ENCODE measurements at places on chromosomes 2 and 18.

DNA sequence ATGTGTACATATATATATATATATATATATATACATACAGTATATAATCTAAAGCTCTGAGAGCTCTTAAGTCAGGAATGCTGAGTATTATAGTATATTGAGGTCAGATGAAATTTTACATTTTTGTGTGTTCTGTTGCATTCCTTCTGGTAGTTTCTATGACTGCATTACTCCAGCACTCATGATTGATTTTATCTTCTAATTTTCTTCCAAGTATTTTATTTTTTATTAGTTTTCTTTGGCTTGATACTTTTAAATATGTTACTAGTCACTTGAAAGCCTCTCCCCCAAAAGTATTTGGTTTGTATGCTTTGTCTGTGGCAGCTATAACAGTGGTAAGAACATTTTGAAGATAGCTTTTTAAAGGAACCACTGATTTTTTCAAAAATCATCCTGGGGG lies 25.0 kb downstream of the METTL21A start:
- no peak for DNase-seq

DNA sequence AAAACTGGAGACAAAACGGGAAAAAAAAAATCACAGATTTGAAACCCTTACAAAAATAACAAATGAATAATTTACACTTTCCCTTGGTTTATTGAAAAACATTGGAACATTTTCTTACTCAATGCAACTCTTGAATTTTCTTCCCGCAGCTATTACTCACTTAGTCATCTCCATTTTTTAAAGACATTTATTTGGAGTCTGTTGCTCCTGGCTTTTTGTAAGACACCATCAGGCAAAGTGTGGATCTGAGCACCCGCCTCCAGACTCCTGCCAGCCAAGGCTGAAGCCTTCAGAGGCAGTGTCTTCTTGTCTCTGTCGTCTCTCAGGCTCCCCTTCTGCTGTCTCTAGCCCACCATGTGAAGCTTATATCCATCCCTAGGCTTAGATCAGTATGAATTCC lies 46.2 kb downstream of the TRIB2 start:
- no peak for DNase-seq

DNA sequence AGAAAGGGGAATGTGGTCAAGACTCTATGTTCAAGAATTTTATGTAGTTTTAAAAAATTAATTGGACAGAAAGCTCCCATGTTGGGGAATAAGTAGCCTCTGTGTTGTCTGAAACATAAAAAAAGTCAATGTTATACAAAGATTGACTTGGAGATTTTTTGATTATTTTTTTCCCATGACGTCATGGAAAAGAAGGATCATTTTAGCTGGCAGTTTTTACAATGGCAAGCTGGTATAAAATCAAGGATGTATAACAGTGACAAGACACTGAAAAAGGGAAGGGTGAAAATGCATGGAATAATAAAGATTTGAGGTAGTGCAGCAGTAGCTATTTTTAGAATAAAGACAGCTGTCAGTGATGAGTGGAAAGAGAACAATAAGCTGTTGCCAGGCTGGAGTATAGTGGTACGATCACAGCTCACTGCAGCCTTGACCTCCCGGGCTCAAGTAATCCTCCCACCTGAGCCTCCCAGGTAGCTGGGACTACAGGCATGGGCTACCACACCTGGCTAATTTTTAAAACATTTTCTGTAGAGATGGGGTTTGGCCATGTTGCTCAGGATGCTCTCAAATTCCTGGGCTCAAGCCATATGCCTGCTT lies 9.2 kb downstream of the SLC39A10 start:
- no peak for DNase-seq

GRCh38 chr2:133098787-133099186 lies 428.8 kb upstream of the LYPD1 start:
- no peak for DNase-seq

DNA sequence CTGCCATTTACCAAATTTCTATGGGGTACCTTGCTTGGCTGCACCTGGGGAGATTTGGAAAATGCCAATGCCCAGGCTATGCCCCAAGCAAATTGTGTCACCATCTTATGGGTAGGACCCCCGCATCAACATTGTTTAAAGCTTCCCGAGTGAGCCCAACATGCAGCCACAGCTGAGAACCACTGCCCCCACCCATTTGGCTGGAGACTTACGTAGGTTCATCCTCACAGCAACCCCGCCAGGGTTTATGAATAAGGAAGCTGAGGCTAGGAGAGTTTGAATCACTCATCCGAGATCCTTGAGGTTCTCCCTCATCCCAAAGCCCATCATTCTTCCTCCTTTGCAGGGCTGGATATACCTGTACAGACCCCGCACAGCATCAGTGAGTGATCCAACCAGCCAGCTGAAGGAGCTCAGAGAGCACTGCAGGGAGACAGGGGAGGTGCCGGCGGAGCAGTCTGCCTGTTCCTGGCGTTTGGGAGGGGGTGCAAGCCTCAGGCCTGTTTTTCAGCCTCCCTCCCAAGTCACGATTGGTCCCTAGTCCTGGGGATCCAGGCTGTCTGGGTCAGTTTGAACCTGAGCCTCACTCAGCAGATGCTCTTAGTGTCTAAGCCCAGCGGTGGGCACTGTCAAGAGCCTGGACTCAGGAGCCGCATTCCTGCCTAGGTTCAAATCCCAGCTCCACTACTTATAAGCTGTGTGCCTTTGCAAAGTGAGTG lies 164.9 kb downstream of the SMAD7 start:
- DNase-seq: no peak

GRCh38 chr2:63866009-63866709 lies 24.5 kb downstream of the UGP2 start:
- DNase-seq: no peak
